ENCODE measurements at places on chromosomes 12 and 14. TPM values are rescaled to one million over a fixed set of nuclear protein-coding genes. Genes with fewer than 3 reads are reported as not detected.

Gene CLEC1B
- 0.50 TPM for total RNA-seq

Gene NTF3
- total RNA-seq, result not detected

GRCh38 chr14:25009891-25010290 lies 40.1 kb downstream of the STXBP6 start:
- no peak for DNase-seq

DNA sequence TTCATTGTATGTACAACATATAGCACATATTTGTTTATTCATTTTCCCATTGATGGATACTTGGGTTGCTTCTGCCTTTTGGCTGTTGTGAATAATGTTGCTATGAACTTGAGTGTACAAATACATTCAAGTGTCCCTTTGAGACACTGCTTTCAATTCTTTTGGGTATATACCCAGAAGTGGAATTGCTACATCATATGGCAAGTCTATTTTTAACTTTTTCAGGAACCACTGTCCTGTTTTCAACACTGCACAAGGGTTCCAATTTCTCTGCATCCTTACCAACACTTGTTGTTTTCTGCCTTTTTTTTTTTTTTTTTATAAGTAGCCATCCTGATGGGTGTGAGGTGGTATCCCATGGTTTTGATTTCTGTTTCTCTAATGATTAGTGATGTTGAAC lies 15.9 kb downstream of the RBMS2 start:
- no peak for DNase-seq

DNA sequence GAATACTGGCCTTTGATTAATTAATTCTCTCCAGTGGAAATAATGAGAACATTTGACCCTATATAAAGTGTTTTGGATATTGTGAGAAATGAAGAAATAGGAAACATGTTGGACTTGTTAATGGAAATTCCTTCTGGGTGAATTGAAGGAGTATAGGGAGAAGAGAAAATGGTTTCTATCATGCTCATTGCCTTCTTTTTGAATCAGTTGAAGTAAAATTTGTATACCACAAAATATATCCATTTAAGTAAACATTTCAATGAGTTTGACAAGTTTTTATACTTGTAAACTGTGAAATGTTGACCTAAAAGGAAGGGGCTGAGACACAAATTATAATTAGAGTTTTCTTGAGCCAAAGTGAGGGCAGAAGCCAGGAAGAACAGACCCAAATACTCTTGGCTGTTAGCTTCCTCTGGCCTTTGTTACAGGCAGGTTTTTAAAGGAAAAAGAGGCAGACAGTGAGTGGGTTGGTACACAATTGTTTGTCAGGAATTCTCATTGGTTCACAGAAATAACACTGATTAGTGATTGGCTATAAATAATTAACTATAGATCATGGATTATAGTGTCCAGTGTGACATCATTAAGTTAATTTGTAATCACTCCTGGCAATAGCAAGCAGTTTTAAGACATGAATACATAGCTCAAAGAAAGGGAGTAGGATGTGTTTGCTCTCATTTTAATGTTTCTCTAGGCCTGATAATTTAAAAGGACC lies 826 bp downstream of the ZNF705A start:
- DNase-seq, result no peak

- no peak for DNase-seq
Measured at GRCh38 chr12:93427779-93428564, 13.8 kb downstream of the UBE2N start.

GRCh38 chr12:25083211-25083610 lies 111.7 kb downstream of the DNAI7 start:
- no peak for DNase-seq

- DNase-seq, result no peak
Measured at GRCh38 chr14:100034961-100035500, 30.2 kb upstream of the EVL start.

GRCh38 chr14:37054144-37054543 lies 118.3 kb downstream of the SLC25A21 start:
- no peak for DNase-seq

Measured in natural killer cell (primary cell).